ENCODE measurements at places on chromosomes 4 and X.

- no peak for DNase-seq
Observed at GRCh38 chr4:53866055-53866454, 198.3 kb downstream of the CHIC2 start.

DNA sequence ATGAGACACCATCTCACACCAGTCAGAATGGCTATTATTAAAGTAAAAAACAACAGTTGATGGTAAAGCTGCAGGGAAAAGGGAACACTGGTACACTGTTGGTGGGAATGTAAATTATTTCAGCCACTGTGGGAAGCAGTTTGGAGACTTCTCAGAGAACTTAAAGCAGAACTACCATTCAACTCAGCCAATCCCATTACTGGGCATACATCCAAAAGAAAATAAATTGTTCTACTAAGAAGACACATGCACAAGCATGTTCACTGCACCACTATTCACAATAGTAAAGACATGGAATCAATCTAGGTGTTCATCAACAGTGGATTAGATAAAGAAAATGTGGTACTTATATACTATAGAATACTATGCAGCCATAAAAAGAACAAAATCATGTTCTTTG lies 135.0 kb downstream of the REELD1 start:
- no peak for DNase-seq

GRCh38 chr4:170805352-170805751 lies 715.6 kb upstream of the AADAT start:
- no peak for DNase-seq

GRCh38 chr4:185384930-185385331 lies 10.8 kb downstream of the LRP2BP start:
- DNase-seq: no peak

DNA sequence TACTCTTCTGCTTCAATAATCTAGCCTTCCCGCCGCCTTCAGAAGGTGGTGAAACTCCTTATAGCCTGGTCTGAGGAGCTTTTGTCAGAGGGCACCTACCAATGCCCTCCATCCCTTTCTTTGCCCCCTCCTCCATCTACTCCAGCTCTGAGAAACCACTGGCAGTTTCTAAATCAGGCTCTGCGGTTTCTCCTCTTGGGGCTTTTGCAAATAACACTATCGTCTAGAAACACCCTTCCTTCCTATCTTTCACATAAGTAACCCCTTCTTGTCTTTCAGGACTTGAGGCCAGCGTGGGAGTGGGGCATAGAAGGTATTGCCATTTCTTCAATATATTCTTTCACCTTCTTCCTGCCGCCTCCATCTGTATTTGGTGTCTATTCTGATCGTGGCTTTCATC lies 1.2 kb upstream of the EFHC2 start:
- DNase-seq: no peak

DNA sequence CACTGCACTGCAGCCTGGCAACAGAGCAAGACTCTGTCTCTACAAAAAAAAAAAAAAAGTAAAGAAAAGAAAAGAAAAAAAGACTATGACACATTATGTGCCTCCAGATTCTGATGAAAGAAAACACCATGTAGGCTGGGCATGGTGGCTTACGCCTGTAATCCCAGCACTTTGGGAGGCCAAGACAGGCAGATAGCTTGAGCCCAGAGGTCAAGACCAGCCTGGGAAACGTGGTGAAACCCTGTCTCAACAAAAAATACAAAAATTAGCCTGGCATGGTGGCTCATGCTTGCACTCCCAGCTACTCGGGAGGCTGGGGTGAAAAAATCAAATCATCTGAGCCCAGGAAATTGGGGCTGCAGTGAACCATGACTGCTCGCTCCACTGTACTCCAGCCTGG lies 19.4 kb downstream of the THOC2 start:
- no peak for DNase-seq

- DNase-seq: no peak
Observed at GRCh38 chrX:43314525-43314924, 341.6 kb upstream of the MAOA start.

- no peak for DNase-seq
Observed at GRCh38 chr4:12926189-12927066, 557.7 kb downstream of the RAB28 start.

GRCh38 chrX:152652467-152652866 lies 14.8 kb downstream of the GABRQ start:
- DNase-seq: no peak

DNA sequence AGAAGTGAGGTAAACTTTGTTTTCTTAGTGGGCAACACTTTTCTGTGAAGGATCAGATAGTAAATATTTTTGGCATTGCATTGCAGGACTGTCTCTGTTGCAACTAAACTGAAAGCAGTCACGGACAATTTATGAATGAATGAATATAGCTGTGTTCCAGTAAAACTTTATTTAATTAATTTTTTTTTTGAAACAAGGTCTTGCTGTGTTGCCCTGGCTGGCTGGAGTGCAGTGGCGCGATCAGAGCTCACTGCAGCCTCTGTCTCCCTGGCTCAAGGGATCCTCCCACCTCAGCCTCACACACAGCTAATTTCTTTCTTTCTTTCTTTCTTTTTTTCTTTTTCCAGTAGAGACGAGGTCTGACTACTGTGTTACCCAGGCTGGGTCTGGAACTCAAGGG lies 15.8 kb downstream of the RBM10 start:
- no peak for DNase-seq

- DNase-seq: no peak
Observed at GRCh38 chrX:120739300-120739699, 109.4 kb upstream of the C1GALT1C1 start.

GRCh38 chr4:28093071-28093470 lies 1232.4 kb downstream of the STIM2 start:
- DNase-seq: no peak

DNA sequence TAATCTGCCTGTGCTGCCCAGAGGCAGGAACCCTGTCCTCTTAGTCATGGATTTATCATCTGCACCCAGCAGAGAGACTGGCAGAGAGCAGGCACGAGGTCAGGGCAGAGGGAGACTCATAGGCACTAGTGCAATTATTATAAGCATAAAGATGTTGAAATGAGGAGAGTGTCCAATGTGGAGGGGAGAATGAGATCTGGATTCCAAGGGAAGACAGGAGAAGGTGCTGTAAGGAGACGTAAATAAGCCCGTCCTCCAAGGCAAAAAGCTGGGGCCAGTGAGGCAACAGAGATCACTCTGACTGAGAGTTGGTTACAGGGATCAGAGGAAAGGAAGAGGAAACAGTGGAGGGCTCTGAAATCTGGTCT lies 406.2 kb downstream of the MAPK10 start:
- DNase-seq: no peak

DNA sequence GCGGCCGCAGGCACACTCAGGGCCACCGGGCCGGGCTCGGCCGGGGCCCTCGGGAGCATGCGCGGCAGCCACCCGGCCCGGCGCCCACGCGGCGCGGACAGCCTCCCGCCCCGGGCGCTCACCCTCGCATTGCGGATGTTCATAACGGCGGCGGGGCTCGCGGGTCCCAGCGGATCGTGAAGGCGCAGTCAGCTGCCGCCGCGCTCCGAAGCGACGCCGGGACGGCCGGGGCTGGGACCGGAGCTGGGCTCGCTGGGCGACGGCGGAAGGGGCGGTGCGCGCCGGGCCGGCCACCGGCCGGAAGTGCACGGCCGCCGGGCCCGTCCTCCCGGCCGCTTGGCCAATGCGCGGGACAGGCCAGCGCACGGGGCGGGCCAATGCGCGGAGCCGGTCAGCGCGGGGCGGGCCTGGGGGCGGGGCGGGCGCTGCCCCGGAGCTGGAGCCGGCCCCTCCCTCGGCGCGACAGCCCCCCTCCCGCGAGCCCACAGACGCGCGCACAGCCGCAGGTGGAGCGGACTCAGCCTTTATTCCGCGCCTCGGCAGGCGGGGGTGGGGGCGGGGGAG lies at the start of gene NAA10:
Gene NAA10 (minus strand): TSS at position 276 of the 564 bp plus-strand sequence. CDS start 133 bp downstream, at position 143.
- DNase-seq: peak; percentile 63

DNA sequence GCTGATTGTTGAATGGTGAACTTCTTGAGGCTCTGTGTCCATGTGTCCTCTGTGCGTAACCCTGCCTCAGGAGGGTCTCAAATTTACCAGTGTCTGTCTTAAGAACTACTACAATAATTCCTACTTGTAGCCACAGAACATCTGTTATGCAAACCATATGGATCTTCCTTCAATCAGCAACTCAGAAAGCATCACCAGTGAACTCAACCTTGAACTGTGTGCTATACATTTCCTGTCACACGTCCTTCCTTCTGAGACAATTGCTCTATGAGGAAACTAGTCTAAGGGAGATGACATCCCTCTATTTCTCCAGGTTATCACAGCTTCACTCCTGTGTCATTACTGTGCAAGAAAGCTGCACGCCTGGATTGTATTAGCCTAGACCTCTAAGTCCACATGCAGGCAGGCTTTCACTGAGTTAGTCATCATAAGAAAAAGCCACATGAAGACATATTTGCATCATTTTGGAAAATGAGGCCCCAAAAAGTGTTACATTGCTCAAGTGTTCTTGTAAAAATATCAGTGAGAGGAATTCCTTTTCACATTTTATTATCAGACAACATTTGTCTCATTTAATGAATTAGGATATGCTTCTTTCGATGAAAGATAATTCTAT lies 157.8 kb downstream of the AFF2 start:
- no peak for DNase-seq

DNA sequence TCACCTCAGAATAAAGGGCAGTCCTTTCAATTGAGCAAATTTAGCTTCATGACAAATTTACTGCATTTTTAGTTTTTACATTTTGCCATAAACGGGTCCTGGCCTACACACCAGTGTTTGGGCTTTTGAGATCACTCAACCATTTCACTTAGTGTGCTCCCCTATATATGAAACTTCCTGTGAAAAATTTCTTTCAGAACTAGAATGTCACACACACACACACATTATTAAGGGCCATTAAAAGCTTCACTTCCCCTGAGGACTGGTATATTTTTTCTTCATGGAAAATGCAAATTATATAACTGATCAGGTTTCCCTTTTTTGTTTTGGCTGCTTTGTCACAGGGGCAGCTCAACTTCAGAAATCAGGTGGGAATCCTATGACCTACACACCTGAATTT lies 206.5 kb downstream of the ENOX2 start:
- DNase-seq: no peak

GRCh38 chrX:63889001-63889400 lies 104.0 kb upstream of the ARHGEF9 start:
- DNase-seq: no peak

DNA sequence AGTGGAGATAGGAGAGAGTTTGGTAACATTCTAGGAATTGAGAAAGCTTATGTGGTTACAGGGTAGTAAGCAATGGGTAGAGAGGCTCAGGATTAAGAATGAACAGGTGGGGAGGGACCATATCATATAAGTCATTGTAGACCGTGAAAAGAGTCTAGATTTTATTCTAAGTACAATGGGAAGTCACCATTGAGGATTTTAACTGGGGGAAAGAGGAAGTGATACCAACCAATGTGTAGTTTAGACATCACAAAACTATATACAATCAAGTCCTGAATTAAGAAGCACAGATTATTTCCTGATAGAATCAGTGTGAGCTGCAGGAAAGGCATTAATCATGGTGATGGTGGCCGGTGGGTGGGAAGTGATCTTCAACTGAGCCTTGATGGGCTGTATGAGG lies 178.3 kb upstream of the ZIC3 start:
- DNase-seq: no peak

- DNase-seq: no peak
Observed at GRCh38 chr4:102429553-102429952, 71.6 kb upstream of the NFKB1 start.

- DNase-seq: no peak
Observed at GRCh38 chrX:40081679-40082068, 16.1 kb downstream of the BCOR start.

- no peak for DNase-seq
Observed at GRCh38 chr4:8725071-8725841, 132.7 kb downstream of the CPZ start.

DNA sequence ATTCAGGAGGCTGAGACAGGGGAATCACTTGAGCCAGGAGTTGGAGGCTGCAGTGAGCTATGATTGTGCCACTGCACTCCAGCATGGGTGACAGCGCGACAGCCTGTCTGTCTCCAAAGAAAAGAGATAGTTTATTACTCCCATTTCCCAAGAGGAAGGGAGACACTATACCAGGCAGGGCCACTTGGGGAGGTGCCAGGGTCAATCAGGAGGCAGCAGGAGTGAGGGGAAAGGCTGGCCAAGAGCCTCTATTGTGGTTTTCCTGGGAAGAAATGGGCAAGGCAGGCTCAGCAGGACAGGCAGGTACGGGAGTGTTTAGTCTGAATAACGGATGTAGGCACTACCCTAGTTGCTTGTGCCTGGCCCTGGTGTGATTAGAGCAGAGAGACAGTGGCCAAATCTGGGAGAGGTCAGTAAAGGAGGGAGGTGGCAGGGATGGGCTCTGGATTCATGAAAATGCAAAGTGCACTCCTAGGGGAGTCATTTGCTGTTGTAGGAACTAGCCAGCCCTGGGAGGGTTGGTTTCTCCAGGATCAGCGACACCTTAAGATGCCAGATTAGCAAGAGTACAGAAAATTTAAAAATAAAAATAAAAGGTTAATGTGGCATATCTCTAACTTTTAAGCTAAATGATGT lies 20.2 kb upstream of the CDKN2AIP start:
- DNase-seq: no peak

- no peak for DNase-seq
Observed at GRCh38 chrX:137058339-137059127, 24.7 kb upstream of the GPR101 start.

GRCh38 chr4:120177603-120178002 lies 111.0 kb upstream of the MAD2L1 start:
- no peak for DNase-seq

DNA sequence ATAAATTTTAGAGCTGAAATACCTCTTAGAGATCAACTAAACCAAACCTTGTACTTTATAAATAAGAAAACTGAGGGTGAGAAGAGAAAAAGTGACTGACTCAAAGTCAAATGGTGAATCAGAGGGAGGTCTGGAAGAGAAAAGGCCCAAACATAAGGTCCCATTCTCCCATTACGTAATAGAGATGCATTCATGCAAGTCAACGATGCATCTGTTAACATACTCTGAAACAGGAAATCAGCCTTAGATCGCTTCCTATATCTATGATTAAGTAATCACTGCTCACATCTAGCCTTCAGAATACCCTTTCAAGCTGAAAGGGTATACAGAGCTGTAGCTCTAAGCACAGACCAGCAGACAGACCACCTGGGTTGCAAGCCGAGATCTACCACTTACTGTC lies 6.5 kb downstream of the RNF150 start:
- DNase-seq: no peak

- DNase-seq: peak; percentile 71
Observed at GRCh38 chrX:2401590-2402360, 99.0 kb downstream of the DHRSX start.

DNA sequence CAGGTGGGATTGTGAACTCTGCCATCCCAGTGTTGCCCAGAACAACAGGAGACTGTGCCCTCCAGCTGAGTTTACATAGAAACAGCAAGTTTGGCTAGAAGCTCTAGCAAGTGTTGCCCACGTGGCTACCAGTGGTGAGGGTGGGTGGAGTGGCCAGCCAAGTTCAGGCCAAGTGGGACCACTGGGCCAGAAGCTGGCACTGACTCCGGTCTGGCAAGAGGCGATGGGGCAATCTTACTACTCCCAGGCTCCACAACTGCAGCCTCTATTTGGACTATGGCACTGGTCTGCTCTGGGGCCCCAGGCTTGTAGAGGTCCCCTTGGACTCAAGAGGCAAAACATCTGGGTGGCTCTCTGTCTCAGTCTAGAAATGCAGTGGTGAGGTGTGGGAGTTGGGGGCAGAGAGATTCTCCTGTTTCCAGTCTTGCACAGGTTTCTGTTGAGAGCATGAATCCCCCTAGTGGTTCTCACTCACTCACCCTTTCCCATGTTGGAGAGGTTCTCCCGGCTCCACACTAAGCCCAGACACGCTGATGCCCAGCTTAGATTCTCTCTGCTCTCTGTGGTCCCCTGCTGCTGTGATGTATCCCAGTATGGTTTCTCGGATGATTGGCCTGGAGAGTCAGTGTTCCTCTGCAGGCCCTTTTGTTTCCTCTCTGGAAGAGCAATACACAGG lies 615.3 kb downstream of the PDHA2 start:
- DNase-seq: no peak

Measured in breast epithelium (tissue), 4 donors.